T47D (cell line): ENCODE measurements at places on chromosomes 2 and 18.
A peak's percentile ranks its signal among the peaks of the same experiment; 100 is the strongest.

GRCh38 chr2:201344663-201345366 is 12.3 kb downstream of the FLACC1 start:
- DNase-seq = peak; percentile 8

- DNase-seq = no peak
Measured at GRCh38 chr2:28084564-28084963, 194.0 kb downstream of the BABAM2 start.

DNA sequence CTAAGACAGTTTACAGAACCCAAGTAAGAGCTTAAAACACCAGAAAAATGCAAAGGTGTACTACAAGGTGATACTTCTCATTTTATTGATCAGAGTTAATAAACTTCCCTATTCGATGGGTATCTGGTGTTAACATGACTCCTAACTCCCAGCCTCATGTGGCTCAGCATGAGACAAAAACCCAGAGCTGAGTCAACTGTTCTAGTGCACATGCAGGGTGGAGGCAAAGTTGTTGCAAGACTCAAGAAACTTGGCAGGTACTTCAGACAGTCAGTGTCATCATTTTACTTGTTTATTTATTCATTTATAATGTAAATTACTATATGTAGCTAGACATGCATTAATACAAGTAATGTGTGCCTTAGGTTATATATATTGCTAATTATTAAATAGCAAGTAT is 216.6 kb upstream of the DSEL start:
- no peak for DNase-seq

DNA sequence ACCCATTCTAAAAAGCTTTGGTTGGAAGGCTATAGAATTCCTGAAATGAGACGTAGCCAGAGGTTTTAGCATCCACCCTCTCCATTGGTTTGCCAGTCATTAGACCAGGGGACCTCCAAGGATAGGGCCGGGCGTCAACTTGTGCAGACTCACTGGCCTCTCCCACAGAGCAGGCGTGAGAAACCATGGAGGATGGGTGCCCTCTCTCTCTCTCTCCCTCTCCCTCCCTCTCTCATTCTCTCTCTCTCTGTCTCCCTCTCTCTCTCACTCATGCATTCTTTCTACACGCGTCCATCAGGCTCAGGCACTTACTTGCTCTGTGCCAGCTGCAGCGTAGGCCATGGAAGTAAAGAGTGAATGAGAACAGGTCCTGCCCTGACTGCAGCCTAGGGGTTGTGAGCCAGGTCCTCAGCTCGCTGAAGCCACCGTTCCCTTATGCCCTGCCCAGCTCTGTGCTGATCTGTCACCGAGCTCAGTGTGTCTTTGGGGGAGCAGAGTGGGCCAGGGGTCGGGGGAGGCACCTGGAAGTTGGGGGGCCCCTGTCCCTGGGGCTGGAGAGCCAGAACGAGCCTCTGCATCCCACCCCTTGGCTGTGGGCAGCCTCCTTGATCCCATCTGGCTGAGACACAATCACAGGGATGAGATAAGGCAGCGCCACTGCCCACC is 304.4 kb upstream of the HS6ST1 start:
- DNase-seq = no peak
